BE2C (cell line): ENCODE measurements at places on chromosomes 6 and 20.
A peak's percentile ranks its signal among the peaks of the same experiment; 100 is the strongest.

DNA sequence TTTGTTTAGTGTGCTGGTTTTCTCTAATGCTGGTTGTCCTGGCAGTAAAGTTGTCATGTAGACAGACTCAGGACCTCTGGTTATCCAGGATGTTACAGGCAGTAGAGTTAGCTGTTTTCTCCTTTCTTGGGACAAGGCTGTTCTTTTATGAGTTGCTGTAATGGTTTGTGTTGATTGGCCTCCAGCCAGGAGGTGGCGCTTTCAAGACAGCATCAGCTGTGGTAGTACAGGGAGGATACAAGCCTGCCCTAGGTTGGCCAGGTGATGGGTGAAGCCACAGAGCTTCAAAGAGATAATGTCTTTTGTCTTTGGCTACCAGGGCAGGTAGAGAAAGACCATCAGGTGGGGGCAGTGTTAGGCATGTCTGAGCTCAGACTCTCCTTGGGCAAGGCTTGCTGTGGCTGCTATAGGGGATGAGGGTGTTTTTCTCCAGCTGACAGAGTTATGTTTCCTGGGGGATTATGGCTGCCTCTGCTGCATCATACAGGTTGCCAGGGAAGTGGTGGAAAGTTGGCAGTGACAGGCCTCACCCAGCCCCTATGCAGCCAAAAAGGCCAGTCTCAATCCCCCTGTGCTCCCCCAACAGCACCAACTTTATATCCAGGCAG lies 127.2 kb upstream of the TAB2 start:
- peak; percentile 51 for DNase-seq

- no peak for DNase-seq
These were observed 8.1 kb downstream of the CFAP61 start for GRCh38 chr20:20060234-20060998.

DNA sequence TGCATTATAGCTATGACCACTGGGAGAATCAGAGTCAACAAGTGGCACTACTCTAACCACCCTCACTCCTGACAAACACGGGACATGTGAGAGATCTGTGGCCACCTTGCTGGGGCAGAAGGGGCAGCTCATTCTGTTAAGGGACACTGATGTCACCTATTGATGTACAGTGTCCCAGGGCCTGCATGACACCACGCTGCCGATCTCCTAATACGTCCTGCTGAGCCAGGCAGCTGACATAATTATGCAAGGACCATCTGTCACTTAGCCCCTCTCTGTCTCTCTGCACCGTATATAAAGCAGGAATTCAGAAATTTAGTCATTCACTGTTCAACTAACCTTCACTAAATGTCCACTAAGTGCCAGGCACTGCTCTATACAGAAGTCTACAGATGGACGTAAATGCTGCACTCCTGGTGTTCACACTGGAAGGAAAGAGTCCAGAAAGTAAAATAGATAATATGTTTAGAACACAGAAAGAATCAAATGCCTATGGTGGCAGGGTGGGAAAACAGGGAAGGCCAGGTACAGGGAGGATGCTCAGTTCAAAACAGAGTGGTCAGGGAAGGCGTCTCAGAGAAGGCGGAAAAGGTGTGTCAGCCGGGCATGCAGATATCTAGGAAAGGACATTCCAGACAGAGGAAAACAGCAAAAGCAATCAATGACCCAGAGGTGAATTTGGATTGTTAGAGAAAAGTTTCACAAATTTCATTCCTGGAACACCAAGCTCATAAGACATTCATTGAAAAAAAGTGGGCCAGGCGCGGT lies 173.8 kb downstream of the ZNF217 start:
- DNase-seq: no peak

GRCh38 chr20:17938871-17939619 lies 29.5 kb downstream of the SNX5 start:
- DNase-seq: peak; percentile 79

- DNase-seq: no peak
These were observed 258.0 kb downstream of the PLCB1 start for GRCh38 chr20:8390037-8390433.

- no peak for DNase-seq
These were observed 77.0 kb downstream of the DTNBP1 start for GRCh38 chr6:15585760-15586214.

DNA sequence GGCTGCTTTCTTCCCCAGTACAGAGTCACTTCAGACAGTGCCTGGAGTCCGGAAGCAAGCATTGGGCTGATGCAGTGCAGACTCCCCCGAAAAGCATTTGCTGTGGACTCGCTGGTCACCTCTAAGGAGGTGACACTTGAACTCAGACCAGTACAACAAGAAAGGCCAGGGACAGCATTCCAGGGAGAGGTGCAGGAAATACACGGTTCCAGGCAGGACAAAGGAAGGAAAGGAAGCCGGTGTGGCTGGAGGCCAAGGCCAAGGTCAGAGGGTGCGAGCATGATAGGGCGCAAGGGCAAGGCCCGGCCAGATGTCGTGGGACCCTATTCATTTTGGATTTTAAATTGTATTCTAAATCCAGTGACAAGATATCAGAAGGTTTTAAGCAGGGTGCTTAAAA lies 160.9 kb downstream of the ZMYND8 start:
- DNase-seq: no peak

- no peak for DNase-seq
These were observed 214.3 kb upstream of the CDYL start for GRCh38 chr6:4561773-4562400.

DNA sequence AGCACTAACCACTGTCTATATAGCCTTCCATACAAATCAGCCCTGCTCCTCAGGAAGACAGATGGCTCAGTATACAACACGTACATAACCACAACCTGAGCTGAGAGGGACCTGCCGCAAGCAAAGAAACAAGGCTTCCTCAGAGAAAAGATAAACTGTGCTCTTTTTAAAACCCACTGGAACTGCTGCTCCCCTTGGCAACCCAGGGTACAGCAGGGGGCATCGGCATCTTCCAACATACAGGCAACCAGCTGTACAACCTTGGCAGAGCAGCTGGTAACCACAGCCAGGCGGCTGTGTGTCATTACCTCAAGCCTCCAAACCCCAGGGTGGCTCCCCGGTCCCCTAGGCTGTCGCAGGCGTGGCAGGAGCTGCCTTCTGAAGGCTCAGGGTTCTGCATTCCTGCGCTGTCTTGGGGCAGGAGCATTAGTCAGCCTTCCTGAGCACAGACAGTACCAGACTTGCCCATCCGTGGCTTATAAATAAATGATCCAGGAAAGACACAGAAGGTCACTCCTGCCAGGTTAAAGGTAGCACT lies 249.5 kb downstream of the ADGRG6 start:
- DNase-seq: no peak

DNA sequence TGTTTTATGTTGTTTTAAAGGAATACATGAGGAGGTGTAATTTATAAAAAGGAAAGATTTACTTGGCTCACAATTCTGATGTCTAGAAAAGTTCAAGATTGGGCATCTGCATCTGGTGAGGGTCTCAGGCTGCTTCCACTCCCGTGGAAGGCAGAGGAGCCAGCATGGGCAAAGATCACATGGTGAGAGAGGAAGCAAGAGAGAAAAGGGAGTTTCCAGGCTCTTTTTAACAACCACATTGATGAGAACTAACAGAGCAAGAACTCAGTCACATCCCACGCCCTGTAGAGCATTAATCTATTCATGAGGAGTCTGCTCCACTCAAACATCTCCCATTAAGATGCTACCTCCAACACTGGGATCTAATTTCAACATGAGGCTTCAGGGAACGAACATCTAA lies 1666.3 kb downstream of the HACE1 start:
- no peak for DNase-seq

DNA sequence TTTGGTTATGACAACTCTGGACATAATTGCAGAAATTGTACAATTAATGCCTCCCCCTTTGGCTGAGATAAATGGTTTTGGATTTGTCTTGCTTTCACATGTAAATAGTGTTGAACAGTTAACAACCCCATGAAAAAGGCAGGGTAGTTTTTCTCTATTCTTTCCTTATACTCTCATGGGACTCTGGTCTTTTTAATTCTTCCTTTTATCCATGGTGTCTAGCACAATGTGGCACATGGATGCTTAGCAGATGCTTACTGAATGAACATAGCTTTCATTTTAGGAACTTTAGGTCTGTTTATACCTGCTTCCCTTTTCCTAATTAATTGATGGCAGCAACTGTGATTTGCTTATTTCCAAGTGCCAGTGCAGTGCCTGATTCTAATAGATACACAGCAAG lies 75.6 kb downstream of the NCOA3 start:
- DNase-seq: no peak

DNA sequence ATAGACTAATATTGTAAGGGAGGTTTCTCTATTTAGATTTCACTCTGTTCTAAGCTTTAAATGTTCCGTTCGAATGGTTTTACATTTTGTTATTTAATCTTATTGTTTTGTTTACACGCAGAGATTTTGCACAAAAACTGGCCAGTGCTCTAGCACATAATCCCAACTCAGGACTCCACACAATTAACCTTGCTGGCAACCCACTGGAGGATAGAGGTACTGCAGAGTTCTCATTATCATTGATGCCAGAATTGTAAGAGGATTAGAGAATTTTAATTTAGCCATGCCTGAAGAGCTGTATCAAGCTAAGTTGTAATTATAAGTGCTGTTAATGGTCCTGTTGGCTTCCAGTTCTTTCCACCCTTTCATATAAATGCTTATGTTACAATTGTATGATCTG lies 179.7 kb upstream of the SCGN start:
- DNase-seq: peak; percentile 22

GRCh38 chr6:4673861-4674260 lies 102.3 kb upstream of the CDYL start:
- DNase-seq: no peak

GRCh38 chr6:85421181-85421580 lies 28.7 kb upstream of the NT5E start:
- no peak for DNase-seq

GRCh38 chr6:138869398-138869797 lies 73.5 kb downstream of the ECT2L start:
- no peak for DNase-seq

DNA sequence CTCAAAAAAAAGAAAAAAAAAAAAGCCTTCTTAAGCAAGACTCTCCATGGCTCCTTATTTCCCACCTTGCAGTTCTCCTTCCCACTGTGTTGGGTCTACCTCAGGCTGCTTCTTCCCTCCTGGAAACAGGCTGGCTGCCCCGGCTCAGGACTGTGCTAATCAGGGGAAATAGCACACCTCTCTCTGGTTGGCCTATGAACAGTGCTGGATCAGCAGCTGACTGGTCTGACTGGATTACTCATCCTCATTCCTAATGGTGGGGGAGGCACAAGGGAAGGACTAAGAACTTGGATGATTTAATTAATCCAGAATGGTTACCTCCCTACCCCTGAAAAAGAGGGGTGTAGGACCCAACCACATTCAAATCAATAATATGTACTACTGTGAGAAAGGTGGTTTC lies 3.9 kb upstream of the SRSF3 start:
- DNase-seq: no peak

DNA sequence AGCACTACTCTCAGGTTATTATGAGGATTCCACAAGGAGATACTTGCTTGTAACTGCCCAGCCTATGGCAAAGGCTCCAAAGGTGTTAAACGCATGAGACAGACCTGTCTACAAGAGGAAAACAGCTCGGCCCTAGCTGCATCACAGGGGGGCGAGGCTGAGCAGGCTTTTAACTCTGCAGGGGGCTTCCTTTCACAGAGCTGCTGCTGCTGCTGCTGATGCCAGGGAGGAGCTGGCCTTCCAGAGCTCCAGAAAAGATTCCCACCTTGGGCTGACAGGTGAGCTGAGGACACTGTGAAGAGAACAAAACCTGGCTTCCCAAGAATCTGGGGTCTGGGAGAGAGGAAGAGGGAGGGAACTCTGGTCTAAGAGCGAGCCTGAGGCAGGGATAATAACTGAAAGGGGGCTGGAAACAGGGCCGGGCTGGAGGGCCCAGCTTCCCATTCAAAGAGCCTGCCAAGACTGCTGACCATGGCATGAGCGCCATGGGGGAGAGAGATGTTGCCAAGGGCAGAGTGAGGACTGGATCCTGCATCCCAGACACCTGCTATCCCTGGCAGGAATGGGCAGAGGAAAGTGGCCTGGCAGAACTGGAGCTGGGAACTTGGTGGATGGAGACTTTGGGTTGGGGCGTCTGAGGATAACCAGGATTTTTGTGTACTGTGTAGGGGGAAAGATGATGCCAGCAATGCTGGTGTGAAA lies 211.1 kb upstream of the LRFN2 start:
- no peak for DNase-seq

DNA sequence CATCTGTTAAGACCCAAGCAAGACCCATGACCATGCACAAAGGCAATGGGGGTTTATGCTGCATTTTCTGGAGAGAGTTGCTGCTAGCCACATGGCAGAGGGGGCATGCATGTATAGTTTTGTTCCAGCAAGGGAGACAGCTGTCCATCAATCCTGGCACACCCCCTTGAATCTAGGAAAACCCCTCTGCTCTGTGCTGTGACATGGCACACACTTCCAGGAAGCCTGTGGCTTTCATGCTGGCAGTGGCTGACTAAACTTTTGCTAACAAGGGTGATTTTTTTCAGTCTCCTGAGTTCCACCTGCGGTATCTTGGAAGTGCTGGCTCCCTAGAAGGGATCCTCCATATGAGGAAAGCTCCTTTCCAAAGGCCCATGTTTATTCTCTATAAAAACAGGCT lies 9.1 kb upstream of the CST4 start:
- DNase-seq: no peak

DNA sequence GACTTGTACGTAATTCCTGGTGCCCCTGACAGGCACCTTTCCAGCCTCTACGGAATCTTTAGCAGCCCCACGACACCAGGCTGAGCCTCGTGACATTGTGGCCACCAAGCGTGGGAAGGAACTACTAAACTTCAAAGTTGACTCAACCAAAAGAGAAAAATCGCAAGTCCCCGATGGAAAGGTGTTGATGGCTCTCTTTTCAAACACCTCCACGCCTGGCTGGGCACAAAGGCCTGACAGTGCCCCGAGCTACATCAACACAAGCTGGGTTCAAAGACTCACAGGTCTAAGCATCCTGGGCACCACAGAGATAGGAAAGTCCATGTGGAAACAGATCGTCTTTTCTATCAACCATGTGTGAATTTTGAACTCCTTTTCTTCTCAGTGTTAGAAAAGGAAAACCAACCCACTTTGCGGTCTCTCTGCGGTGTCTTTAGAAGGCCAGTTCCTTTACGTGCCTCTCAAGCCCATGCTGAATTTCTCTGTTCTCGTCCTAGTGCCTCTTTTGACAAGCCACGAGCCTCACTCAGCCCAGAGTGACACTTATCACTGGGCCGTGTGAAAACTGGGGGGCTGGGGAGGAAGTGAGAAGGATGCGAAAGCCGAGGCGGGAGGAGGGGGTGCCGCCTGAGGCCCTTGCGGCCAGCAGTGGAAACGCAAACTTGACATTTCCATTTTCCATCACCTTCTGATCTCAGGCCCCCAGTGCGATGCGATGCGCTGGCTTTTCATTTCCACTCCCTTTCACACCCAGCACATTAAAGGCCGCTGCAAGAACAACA lies 59.4 kb downstream of the GFOD1 start:
- DNase-seq: no peak

GRCh38 chr6:151289399-151290007 lies 49.7 kb downstream of the AKAP12 start:
- no peak for DNase-seq

- no peak for DNase-seq
These were observed 542.0 kb downstream of the DHX35 start for GRCh38 chr20:39503902-39504709.
